ENCODE measurements at places on chromosomes 7 and 10.

GRCh38 chr7:146366938-146367337 lies 250.3 kb downstream of the CNTNAP2 start:
- DNase-seq: no peak

DNA sequence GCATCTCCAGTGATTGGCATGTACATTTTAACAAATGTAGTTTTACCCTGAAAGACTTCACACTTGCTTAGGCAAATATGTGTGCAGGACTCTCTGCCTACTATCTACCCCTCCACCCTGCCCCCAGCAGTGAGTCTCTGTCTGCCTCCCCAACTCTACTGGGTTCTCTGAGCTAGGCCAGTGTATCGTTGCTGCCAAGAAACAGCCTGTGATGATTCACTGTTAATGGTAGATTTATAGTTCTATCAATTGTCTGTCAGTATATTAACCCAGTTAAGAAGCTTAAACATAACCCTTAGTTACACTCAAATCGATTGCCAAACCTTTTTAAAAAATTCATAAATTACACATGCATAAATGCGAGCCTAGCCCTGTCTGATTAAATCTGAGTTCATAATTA lies 137.0 kb downstream of the SND1 start:
- DNase-seq: no peak

- no peak for DNase-seq
Observed at GRCh38 chr7:143352531-143353002, 9.9 kb downstream of the FAM131B start.

DNA sequence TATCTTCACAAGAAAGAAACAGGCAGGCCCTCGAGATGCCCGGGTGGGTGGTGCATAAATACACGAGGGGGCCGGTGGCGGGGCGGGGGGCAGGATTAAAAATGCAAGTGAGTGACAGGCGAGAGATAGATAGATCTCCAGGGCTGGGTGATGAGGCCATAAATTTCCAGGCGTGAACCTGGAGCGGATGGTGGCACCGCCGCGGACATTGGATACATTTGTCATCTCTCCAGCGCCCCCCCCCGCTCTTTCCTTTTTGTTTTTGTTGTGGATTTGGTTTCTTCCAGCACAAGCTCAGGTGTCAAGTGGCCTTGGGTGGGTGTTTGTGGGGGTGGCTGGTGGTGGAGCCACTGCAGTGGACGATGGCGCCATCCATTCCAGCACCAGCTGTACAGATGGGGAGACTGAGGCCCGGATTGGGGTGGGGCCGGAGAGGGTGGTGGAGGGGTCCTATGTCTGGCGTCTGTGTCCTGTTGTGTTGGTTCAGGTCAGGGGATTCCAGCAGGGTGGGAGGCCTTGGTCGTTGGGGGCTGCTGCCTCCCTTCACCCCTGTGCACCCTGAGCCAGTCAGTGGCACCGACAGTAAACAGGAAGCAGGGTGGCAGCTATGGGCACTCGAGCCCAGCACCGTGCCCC lies 2.9 kb downstream of the ELFN1 start:
- DNase-seq: no peak

DNA sequence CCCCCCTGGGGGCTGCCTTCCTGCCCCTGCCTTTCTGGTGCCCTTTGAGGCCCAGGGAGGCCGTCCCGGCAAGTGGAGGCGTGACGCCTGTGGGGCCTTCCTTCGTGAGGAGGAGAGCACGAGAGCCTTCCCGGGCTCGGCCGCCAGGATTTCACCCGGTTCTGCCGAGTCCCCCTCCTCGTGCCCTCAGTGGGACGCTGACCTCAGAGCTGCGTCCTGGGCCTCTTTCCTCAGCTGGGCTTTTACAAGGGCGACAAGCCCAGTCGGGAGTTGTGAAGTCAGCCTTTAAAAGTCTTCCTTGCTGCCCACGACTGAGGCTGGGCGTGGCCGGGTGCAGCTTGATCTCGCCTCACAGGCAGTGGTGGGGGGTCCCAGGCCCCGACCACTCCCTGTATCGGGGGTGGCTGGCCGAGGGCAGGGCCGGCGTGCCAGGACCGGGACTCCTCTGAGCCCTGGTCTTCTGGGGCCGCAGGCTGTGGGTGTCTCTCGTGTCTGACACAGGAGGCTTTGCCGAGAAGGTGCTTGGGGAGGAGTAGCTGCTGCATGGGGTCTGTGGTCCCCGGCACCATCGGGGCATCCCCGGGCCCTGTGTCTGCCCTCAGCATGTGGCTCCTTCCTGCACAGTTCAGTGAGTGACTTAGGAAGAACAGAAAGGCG lies 41.8 kb downstream of the FAM20C start:
- DNase-seq: no peak

DNA sequence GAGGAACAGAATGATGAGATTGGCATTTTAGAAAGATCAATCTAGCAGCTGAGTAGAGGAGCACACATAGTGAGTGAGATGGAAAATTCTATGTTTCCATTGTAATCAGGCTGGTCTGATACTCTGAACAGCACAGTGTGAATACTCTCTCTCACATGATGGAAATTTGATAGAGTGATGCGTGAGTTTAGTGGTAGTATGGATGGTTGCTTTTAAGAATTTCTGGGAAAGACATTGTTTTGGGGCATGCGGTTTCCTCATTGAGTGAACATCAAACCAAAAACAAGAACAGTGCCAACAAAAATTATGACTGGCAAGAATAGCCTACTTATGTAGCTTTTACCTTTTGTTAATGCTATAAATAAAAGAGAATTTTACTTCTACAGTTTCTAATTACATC lies 183.2 kb downstream of the PDE1C start:
- DNase-seq: no peak

- DNase-seq: no peak
Observed at GRCh38 chr10:30092151-30092790, 32.9 kb upstream of the JCAD start.

GRCh38 chr7:70645876-70646351 lies 486.0 kb upstream of the GALNT17 start:
- DNase-seq: no peak

DNA sequence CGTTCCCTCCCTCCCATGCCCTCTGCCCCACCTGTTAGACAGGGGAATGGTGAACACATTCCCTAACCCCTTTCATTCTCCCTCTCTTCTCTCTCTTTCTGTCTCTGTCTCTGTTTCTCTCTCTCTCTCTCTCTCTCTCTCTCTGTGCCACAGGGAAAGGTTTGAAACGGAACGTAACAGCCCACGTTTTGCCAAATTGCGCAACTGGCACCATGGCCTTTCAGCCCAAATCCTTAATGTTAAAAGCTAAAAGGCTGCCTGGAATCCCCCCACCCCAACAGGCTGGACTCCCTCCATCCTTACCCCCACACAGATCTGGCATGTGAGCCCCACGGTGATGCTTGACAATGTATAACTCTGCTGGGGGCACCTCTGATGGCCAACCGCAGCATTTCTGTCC lies 30.8 kb downstream of the LDB3 start:
- DNase-seq: no peak

DNA sequence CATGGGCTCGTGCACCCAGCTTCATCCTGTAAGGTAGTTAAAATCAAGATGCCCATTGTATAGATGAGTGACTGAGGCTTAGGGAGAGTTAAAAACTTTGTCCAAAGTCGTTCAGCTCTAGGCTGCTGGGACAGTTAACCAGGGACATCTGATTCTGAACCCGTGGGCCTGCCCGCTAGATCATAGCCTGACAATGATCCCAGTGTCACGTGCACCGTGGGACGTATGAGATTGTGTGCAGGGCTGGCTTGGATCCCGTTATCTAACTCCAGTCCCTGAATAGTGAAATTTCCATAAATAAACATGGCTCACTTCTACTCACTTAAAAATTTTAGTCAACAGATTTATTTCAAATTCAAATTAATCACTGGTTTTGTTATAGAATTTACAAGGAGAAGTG lies 24.9 kb downstream of the C10orf120 start:
- DNase-seq: no peak

GRCh38 chr10:19803676-19804075 lies 12.6 kb upstream of the PLXDC2 start:
- DNase-seq: no peak

DNA sequence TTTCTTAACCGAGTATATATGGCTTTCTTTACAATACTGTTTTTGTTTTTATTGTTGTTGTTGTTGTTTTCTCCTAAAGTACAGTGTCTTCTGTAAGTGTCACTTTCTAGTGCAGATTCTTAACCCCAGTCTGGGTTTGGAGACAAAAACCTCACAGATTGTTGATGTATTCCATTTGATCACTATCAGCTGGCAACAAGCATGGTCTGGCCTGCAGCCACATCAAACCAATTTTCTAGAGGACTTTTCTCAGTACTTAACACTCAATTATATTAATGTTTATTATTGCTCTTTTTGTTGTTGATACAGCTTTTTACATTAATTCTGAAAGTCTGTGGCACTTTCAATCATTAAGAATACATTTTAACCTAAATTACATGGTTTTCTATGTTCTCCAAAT lies 17.1 kb downstream of the LRRN3 start:
- no peak for DNase-seq

DNA sequence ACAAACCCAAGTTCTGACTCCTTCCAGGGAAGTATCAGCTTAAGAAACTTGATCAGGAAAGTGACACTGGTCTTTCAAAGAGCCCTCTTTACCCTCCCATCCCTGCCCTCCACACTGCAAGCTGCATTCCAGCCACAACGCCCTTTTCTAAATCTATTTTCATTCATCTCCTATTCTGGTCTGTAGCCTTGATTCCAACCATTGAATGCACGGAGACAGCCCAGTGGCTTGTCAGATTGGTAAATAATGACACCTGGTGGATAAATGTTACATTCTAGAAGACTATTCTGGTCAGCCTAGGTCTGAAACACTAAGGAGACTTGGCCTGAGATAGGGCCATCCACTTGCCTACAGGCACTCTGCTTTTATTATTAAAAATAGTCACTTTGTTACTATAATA lies 20.9 kb downstream of the MORN4 start:
- no peak for DNase-seq

DNA sequence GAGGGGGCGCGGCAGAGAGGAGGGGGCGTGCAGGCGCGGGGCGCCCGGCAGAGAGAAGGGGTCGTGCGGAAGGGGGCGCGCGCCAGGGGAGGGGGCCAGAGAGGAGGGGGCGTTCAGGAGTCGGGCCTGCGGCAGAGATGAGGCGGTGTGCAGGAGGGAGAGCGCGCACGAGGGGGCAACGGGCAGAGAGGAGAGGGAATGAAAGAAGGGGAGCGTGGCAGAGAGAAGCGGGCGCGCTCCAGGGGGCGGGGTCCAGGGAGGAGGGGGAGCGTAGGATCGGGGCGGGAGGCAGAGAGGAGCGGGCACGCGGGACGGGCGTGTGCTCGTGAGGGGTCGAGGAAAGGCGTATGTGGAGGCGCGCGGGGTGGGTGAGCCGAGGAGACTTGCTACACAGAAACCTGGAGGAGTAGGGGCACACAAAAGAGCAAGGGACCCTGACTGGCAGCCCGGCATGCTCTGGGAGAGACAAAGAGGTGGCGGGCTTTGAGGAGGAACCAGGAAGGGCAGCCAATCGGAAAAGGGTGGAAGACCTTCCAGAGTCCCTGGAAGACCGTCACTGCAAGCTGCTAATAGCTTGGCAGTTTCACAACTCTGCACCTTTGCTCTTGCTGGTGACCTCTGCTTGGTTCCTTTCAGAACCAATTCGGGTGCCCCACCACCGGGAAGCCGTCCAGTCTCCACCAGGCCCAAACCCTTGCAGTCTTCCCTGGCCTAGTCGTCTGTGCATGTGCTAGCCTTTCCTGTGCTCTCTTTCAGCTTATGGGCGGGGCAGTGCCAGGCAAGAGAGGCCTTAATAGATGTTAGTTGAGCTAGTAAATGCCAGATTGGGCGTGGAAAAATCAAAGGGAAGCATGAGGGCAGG lies 639 bp downstream of the DYDC2 start:
- DNase-seq: no peak

DNA sequence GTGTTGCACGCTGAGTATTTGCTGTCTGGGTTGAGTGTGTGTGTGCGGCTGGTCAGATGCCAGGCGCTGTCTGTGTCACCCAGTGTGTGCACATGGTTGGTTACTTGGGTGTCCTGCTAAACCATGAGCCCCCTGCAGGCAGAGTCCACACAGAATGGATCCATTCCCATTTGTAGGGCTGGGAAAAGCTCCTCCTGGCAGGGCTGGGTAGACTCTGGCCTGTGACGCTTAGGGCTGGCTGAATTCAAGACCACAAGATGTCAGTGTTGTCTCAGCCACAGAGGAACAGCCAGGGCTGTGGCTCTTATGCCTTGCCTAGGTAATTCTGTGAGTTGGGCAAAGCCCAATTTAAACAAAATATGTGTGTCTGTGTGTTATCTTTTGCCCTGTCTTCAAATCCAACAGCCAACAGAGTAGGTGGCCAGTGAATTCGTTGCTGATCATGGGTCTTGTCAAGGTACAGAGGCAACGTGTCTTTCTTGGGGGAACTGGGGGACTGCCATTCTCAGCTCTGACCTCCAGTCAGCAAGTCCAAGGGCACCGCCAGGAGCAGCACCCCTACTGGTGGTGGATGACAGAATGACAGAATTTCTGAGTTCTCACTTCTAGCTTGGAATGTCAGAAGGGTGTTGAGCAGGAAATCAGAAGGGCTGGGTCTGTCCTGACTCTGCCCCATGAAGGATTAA lies 285.1 kb downstream of the CCSER2 start:
- DNase-seq: no peak

DNA sequence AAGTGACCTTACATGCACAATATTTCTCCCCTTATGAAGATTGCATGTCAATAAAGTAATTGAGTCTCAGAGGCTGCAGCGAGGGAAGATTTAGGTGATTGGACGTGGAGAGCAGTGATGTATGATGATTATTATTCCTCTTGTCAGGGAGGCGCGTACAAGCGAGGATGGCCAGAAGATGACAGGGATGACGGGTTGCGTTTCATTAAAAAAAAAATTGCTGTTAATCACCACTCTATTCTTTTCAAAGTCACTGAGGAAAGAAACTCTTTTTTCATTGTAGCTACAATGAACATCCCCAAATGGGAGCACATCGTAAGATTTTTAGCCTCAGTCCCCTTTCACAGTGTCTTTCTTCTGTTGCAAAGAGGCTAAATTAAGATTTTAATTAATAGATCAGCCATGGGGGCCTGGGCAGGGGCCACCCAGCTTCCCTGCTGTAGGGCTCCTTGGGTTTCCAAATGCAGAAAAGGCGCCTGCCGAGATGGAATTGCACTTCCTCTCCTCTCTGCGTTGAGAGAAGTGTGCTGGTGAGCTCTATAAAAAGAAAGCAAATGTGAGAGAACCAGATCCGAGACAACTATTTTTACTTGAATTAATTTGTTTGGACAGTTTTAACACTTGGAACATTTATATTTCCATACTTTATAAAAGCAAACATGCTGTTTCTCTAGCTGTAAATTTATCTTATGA lies 998.1 kb downstream of the LRMDA start:
- no peak for DNase-seq

- no peak for DNase-seq
Observed at GRCh38 chr10:79995979-79996634, 47.2 kb upstream of the SFTPD start.

GRCh38 chr10:30493609-30494530 lies 59.9 kb downstream of the MAP3K8 start:
- no peak for DNase-seq

Data from activated T-cell treated with anti-CD3 and anti-CD28 coated beads for 1 hour (primary cell).